ENCODE measurements at places on chromosomes 12 and 14.

- no peak for DNase-seq
These were observed 328.8 kb upstream of the DIO3 start for GRCh38 chr14:101232340-101233020.

GRCh38 chr12:124170760-124171159, 124.1 kb upstream of the RFLNA start:
- no peak for DNase-seq

- DNase-seq, result no peak
These were observed 70.4 kb downstream of the RPL10L start for GRCh38 chr14:46581036-46581671.

GRCh38 chr12:131422744-131423143, 288.1 kb upstream of the SFSWAP start:
- DNase-seq, result no peak

DNA sequence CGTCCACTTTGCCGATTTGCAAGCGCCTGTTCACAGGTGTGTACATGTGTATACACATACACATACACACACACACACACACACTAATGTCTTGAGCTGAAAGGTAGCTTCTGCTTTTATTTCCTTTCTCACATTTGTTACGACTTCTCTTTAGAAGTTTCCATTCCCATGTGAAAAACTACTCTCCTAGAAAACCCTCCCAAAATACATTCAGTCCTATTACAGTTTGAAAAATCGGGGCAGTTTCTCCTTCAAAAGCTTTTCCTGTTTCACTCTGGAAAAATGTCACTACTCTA, 3.9 kb downstream of the BLTP3B start:
- DNase-seq, result no peak

GRCh38 chr12:4951601-4952000, 41.9 kb downstream of the KCNA1 start:
- DNase-seq, result no peak

- DNase-seq, result no peak
These were observed 23.5 kb downstream of the NOC4L start for GRCh38 chr12:132167611-132168310.

DNA sequence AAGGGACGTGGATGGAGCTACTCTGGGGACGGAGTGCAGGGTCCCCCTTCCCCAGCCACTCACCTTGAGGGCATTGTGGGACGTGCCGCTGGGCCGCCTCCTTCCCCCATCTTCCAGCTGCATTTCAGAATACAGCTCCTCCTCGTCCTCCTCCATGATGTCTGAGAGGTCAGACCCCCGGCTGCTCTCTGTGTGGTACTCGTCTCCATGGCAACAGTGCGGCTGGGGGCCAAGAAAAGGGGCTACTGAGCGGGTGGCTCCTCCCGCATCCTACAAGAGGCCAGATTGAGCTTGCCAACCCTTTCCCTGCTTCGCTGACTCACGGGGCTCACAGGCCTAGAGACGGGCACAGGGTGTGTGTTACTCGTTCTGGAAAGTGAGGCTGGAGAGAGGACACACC, 90.4 kb downstream of the PIWIL1 start:
- no peak for DNase-seq

Measured in stimulated activated CD4-positive, alpha-beta T cell treated with anti-CD3 and anti-CD28 coated beads, Interleukin-1b, Interleukin-23, amount 100 ng/mL, for 4 hours (primary cell).